ENCODE measurements at places on chromosomes 6 and 20.

DNA sequence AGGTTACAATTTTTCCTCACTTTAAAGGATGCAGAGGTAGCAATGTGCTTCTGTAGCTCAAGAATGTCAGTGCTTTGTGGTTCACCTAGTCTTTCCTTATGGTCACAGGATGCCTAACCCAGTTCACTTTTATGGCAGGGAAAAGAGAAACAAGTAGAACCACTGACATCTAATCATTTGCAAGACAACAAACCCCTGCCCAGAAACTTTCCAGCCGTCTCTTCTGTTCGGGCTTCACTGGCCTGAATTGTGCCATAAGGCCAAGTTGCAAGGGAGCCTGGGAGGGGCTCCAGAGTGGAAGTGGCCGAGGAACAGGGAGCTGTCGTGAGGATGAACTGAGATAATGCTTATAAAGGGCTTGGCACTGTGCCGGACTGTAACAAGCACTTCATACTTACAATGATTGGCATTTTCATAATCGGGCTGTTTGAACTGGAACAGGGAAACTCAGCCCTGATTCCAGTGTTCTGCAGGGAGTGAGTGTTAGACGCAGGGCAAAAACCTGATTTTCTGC lies 212.6 kb downstream of the BCAS1 start:
- DNase-seq: no peak

DNA sequence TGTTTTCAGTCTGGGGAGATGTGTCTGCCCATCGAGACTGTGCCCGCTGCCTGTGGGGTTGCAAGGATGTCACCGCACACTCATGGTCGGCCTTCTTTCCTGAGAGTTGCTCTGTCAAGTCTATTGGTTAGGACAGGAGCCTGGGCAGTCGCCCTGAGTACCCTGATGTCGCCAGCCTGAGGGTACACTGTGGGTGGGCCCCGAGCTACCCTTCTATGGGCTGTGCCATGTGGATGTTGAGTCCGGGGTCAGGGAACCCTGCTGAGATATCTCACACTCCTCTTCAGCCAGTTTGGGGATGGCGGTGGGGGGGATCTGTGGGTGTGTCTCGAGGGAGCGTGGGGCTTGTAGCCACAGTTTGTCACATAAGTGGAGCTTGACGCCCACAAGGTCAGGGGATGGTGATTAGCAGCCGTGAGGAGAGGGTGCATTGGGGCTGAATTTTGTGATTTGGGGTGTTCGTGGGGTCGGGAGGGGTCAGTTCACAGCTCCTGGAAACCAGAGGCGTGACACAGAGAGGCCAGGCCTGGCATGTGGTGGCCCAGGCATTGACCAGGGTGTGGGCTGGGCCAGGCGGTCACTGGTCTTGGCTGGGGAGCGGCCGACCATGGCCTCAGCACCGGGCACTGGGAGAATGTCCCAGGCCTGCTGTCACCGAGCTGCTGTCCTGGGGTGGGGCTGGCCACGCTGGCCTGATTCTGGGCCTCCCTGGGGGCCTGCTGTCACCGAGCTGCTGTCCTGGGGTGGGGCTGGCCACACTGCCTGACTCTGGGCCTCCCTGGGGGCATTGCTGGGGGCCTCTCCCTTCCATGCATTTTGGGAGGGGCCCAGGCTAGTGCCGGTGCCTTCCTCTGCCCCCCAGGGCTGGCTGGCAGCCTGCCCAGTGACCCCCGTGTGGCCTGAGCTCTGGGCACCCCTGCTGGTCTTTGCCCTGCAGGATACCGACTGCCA lies 1.6 kb upstream of the NPBWR2 start:
- DNase-seq: no peak

GRCh38 chr6:134253681-134254080 lies 64.2 kb downstream of the SGK1 start:
- DNase-seq: no peak

DNA sequence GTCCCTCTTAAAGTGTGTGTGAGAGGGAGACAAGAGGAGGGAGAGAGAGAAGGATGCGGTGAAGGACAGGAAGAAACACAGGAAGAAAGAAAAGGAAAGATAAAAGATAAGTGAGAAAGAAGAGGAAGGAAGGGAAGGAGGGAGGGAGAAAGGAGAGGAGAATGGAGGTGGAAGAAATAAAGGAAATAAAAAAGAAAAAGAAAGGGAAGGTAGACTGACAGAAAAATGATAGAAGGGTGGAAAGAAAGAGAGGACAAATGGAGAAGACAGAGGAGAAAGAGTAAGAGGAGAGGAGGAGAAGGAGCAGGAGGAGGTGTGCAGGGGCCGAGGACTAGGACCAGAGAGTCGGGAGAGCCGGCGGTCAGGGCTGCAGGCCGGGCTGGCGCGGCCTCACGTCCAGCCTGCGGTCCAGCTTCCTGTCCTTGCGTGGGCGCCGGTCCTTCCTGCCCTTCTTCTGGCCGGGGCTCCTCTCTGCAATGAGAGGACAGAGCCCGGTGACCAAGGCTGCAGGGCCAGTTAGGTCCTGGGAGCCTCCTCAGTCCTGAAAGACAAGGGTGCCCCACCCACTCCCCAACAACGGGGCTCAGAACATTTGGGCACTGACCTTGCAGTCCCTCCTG lies 42.0 kb downstream of the RSPO4 start:
- no peak for DNase-seq

- DNase-seq: no peak
Measured at GRCh38 chr20:61762886-61763739, 302.6 kb downstream of the TAF4 start.

- DNase-seq: no peak
Measured at GRCh38 chr20:2382833-2383232, 2.1 kb downstream of the TGM6 start.

DNA sequence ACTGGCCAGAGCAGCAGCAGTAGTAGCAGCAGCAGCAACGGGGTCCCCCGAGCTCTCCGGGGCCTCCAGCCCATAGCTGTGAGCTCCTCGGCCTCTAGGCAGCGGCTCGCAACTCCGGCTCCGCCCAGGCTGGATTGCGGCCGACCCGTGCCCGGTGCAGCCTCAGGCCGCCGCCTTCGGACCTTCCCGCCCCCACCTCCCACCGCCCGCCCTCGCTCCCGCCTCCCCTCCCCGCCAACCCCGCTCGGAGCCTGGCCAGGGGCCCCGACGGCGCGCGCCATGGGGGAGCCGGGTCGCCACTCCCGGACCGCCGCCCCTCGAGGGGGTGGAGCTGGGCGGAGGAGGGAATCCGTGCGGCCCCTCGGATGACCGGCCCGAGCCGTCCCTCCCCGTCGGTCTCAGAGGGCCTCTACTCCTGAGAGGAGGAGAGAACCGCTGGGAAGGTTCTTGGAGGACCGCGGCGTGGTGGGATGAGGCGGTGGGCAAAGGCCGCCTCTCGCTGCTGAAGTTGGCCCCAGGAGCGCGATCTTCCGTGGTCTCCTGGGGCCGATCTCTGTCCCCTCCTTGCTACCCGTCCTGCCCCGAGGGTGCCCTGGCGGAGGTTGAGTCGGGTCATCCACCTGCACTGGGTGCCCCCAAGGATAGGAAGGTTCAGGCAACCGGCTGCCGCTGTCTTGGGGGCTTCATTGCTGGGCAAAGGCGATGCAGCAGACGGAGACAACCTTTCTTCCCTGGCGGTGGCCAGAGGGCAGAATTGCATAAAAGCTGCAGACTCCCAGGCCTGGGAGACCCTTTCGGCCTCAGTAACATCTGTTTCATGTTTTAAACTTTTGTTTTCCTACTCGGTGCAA lies at the start of gene ADAM33:
TSS of gene ADAM33 (minus strand) at position 80 of the 851 bp plus-strand sequence. CDS start at position 74, 6 bp downstream.
- no peak for DNase-seq

DNA sequence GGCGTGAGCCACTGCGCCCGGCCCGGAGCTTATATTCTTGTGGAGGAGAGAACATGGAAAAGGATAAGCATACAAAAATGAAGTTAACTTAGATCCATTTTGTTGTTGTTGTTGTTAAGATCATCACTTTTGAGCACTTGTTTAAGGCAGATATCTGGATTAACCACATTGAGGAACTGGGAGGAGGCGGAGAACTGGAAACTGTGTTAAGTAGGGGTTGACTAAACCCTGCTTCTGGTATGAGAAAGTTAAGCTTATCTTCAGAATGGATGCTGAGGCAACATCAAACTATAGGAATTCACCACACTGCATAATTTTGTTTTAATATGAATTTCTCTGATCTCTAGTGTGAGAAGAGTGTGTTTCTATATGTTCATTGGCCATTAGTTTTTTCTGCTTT lies 57.6 kb downstream of the GCNT2 start:
- DNase-seq: no peak

DNA sequence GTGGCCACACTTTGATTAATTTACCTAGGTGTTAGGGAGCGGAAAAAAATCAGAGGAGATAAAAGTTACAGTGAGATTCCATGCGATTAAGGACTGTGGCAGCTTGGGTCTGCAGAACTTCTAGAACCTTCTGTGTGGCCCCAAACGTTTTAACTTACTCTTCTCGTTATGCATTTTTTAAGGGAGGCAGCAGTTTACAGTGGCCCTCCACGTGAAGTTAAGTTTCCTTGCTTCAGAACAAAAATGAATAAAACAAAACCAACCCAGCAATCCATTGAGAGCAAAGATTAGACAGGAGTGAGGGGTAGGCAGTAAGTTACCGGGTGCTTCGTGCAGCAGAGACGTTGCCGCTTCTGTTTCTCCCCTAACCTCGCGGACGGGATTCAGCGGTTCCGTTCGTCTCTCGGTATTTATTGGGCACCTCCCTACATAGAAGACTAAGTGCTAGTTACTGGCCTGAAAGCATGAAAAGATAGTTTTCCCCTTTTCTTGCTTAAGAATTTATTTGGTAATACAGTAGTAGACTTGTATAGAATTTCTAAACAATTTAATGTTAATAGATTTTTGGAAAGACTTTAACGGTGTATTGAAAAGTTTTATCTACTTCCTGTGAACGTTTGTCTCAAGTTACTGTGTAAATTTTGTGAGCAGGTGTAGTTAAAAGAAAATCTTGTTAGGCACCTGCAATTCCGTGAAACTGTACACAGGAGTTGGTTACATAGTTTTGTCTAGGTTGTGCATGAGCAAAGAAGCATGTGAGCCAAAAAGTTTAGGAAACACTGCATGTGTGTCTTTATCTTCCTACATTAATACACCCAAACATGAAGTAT lies 1.1 kb downstream of the BAG2 start:
- no peak for DNase-seq

- DNase-seq: no peak
Measured at GRCh38 chr6:2797564-2798031, 32.4 kb downstream of the WRNIP1 start.

GRCh38 chr6:120083186-120083585 lies 733.6 kb upstream of the MAN1A1 start:
- no peak for DNase-seq

DNA sequence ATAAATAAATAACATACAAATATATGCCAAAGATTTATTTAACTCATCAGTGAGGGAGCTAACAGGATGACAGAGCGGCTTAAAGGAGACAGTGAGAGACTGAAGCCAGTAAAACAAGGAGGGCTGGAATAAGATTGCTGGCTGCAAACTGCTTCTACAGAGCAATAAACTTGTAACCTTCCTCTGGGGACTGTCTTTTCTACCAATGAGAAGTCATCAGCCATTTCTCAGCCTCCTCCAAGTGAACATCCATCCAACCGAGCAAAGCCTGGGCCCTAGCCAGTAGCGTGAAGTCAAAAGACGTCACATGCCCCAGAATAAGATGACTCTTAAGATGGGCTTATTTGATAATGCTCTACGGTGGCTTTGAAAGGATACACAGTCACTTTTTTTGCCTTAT lies 42.5 kb downstream of the CPXM1 start:
- DNase-seq: no peak

- DNase-seq: no peak
Measured at GRCh38 chr6:5416250-5416649, 154.9 kb downstream of the FARS2 start.

DNA sequence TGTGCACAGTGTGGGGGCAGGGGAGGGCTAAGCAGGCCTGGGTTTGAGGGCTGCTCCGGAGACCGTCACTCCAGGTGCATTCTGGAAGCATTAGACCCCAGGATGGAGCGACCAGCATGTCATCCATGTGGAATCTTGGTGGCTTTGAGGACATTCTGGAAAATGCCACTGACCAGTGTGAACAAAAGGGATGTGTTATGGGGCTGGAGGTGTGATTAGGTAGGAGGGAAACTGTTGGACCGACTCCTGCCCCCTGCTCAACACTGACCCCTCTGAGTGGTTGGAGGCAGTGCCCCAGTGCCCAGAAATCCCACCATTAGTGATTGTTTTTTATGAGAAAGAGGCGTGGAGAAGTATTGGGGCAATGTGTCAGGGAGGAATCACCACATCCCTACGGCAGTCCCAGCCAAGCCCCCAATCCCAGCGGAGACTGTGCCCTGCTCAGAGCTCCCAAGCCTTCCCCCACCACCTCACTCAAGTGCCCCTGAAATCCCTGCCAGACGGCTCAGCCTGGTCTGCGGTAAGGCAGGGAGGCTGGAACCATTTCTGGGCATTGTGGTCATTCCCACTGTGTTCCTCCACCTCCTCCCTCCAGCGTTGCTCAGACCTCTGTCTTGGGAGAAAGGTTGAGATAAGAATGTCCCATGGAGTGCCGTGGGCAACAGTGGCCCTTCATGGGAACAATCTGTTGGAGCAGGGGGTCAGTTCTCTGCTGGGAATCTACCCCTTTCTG lies 44.0 kb upstream of the TTPAL start:
- DNase-seq: no peak

DNA sequence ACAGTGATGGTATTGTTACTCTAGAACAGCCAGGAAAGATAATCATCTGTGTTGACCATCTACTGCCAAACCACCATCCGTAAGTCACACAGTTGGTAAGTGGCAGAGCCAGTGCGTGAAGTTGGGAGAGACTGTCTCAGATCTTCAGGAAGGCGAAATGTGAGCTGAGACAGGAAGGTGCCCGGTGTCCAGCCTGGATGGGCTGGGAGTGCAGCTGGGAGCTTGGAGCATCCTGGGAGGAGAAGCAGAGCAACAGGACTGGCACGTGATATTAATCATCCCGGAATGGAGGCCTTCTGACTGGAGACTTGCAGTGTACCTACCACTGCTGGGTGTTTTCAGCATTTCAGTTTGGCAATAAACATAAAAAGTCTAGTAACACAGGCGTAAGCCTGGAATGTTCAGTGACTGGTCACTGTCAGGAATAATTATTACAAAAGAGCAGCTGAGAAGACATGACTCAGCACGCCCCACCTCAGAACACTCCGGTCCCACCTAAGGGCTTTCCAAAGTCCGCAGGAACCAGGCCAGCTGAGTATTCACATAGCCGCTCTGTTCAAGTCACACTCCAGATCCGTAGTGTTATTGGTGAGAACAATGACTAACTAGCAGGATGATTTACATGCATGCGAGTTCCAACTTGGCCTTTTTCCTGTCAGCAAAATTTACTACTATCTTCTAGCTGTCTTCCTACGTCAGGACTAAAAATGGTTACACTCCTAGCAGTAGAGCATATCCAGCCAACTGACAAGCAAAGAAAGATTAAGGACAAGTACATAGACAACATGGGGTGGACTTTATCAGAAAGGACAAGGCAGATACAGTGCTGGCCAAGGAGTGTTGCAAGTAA lies 45.1 kb upstream of the PNRC1 start:
- no peak for DNase-seq

GRCh38 chr6:30775104-30775503 lies 30.8 kb upstream of the IER3 start:
- DNase-seq: no peak

DNA sequence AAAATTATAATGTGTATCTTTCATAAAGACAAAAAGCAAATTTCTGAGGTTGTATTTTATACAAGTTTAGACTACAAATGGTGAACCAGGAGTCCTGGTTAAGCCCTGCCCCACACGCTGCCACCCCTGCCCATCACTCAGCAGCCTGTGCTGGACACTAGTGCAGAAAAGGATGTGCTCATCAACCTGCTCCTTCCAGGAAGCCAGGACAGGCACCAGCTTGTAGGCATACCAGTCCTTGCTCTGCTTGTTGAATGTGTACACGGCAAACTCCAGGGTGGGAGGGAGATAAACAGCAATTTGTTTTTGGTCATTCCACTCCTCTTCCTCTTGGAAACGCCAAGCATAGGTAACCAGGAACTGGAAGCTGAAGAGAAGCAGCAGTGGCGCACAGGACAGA lies 18.1 kb downstream of the CST9L start:
- DNase-seq: no peak
